Cerebellum (tissue), 4 donors: ENCODE measurements at places on chromosomes 4 and X. TPM values are rescaled to one million over a fixed set of nuclear protein-coding genes. Genes with fewer than 3 reads are reported as not detected.

DNA sequence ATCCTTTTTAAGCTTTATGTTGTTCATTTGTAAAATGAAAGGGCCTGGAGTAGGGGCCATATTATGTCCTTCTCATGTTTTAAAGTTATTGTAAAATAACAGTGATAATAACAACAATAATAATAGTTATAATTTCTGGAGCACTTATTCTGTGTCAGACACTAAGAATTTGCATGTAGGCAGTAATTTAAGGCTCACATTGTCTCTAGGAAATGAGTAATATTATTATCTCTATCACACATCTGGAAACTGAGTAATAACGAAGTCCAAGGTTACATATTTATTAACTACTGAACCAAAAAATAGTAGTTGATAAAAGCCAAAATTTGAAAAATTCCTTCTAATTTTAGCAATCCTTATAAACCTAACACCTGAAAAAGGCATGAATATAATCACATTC lies 520.7 kb upstream of the PABPC4L start:
- no peak for DNase-seq

DNA sequence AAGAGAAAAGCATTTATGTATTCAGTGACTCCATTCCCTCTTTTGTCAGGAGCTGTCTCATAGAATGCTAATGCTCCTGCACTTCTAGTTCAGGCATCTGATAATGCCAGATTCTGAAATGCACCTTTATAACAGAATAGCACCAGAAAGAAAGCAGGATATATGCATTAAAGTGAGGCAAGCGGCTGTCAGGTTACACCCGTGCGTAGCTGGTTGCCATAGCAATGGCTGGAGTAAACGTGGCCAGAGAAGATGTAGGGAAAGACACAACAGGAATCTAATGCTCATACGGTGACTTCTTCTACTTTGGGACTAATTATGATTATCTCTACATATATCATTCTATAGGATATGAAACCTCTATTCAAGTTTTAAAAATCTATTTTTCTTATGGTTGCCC lies 5.9 kb downstream of the EMCN start:
- DNase-seq: no peak

ZXDA gene
- total RNA-seq: 18.5 TPM

- DNase-seq: no peak
Measured at GRCh38 chrX:41870719-41871151, 52.6 kb downstream of the CASK start.

DNA sequence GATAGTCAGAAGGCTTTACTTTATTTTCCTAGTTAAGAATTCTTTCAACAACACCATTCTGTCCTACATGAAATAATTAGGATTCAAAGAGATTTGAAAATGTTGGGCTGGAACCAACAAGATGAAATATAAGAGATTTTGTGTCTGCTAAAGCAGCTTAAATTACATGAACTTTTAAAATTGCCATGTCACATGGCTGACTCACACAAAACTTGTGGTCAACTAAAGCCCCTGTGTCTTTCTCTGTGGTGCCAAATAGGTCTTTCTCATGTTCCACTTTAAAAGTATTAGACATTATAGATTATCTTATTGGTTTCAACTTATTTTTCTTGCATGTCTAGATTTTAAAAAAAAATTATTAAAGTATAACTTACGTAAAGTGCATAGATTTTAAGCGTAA lies 60.8 kb upstream of the FHL1 start:
- no peak for DNase-seq

GRCh38 chrX:29724316-29724715 lies 491.0 kb upstream of the MAGEB2 start:
- no peak for DNase-seq

DNA sequence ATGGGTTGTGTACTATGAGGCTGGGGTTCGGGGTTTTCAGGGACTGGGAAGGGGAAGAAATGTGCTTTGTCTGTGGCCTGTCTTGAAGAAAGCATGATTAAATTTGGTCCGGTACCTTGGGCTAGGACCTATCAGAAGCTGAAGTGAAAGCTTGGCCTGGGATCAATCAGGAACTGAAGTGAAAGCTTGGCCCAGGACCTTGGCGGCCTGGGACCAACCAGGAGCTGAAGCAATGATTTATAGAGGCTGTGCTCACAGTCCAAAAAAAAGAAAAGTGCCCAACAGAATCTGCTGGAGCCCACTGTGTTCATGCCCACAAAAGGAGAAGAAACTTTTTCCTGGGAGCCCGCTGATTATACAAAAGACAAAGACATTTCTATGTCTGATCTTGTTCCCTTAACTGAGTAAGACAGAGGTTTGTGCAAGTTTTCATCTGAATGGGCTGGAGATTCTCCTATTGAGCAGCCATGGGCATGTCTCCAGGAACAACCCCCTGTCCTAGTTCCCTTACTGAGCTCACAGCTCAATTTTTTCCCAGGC lies 1427.9 kb downstream of the FAM133A start:
- DNase-seq: no peak

MAGED4 gene
- 55.0 TPM for total RNA-seq

SPP1 gene
- total RNA-seq: 196 TPM

DNA sequence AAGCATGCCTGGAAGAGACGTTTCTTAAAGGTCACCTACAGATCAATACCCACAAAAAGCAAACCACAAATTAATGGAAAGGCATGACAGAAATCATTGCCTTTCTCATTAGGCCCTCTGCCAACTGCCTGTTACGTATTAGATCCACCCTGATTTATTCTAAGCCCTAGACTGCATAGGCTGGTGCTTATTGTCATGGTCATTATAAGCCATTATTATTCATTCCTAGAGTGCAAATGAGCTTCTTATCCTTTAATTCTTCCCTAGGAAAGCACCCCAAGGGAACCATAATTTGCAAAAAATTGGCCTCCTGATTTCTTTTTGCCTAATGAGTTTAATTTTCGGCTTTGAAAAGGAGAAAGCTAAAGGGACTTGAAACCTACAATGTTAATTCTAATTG lies 184.2 kb upstream of the GPRIN3 start:
- no peak for DNase-seq

IL21 gene
- total RNA-seq: not detected

- no peak for DNase-seq
Measured at GRCh38 chr4:185344743-185345538, 50.8 kb downstream of the LRP2BP start.

CT45A5 gene
- total RNA-seq: not detected

RTL3 gene
- total RNA-seq: not detected
